NCI-H1092 treated with DMSO at 0.1 percent for 48 hours (cell line): ENCODE measurements at places on chromosomes 7 and 10.

- no peak for DNase-seq
Measured at GRCh38 chr10:43679509-43679908, 30.8 kb upstream of the ZNF32 start.

- peak; percentile 42 for DNase-seq
Measured at GRCh38 chr7:120550494-120551048, 277.6 kb downstream of the KCND2 start.

DNA sequence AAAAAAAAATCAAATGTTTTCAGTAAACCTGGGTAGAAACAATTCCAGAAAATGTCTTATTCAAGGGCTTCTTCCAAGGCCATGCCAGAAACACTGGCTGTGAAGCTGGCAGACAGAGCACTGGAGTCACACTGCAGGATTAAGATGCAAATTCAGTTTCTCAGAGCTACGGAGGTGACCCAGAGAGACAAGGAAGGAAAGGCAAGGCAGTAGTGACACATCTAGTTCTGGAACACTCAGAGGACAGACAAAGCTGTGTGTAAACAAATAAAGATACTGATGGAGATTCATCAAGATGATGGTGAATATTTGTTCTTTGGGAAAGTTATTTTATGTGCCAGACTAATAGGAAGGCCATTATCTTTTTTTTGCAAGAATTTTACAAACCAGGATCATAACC lies 608.3 kb upstream of the C7orf33 start:
- no peak for DNase-seq

GRCh38 chr10:51733057-51733456 lies 33.7 kb upstream of the CSTF2T start:
- no peak for DNase-seq

DNA sequence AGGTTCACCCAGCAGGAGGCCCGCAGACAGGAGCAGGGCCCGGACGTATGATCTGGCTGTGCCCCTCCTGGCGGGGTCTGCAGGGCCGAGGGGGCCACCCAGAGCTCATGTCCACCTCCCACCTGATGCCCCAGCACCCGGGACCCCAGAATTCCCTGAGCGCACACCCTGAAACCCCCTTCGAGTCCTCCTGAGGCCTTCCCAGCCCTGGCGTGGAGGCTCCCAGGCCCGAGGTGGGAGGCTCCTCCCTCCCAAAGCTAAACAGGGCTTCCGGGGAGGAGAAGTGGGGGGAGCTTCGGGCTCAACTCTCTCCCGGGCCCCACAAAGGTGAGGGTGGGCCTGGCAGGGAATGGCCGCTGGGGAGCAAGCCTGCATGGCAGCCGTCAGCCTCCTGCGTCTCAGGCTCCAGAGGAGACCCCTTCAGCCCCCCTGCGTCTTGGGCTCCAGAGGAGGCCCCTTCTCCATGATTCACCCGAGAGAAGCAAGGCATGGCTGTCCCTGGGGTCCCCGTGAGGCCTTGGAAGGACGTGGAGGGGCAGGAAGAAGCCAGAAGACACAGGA lies 30.2 kb downstream of the MICALL2 start:
- DNase-seq = no peak

- no peak for DNase-seq
Measured at GRCh38 chr7:97868788-97869187, 3.4 kb downstream of the ASNS start.

DNA sequence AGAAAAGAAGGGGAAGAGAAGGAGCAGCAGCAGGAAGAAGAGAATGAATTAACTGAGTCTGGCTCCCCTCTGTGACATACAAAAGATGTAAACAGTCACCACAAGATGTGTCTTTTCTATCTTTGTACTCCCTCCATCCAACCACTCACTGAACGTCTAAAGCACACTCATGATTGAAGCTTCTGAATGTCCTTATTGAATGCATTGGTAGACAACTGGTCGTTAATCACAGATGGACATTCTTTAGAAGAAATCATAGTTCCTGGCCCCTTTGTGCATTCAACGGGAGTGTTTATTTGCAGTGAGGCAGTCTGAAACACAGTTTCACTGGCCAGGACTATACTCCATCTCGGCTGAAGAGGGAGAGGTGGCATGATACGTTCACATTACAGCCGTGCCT lies 206.3 kb upstream of the KMT2E start:
- no peak for DNase-seq

DNA sequence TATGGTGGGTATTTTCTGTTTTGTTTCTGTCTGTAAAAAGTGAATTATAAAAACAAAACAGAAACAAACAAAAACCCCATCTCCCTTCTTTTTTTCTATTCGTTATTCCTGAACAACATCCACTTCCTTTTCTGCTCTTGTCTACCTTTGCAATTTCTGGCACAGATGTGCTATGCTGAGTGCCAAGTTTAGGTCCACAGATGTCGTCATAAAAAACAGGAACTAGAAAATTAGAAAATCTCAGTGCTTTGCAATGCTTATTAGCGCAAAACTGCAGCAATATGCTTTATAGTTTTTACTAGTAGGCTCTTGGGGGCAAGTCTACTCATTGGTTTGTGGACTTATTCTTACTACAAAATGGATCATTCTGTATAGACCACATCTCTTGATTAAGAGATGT lies 94.2 kb upstream of the PRKCQ start:
- DNase-seq = no peak

GRCh38 chr10:89283025-89283935 lies 18.6 kb upstream of the IFIT2 start:
- peak; percentile 59 for DNase-seq

- DNase-seq = no peak
Measured at GRCh38 chr10:92149261-92149660, 141.6 kb downstream of the CPEB3 start.

DNA sequence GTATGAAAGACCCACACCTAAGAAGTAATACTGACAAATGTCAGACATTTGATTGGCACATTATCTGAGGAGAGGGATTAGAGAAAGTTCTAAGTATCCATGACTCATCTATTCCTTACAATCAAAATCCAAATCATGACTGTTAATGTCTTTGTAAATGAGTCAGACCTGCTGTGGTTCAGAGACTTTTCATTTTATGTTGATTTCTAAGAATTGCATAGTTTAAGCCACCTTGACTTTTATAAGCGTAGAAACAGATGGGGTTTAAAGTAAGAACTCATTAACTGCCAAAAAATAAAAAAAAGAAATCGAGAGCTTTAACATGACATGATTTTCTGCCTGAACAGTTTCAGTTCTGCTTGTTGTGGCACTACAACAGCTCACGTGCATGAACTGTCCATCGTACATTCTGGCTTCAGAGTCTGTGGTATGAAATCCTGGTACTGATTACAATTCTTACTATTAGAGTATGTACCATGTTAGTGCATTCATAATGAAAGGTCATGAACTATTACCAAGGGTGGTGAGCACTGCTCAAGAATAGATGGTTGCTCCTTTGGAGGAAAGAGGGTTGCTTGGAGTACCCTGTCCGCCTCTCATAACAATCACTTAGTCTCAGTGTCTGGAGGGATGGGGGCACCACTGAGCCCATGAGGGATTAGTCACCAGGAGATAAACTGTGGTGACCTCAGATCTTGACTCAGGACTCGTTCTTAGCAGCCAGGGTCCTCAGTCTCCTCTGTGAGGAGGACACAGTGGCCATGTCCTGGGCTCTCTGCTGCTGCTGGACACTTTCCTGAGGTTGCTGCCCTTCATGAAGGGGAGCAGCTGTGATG lies 42.2 kb downstream of the ACSM6 start:
- no peak for DNase-seq

DNA sequence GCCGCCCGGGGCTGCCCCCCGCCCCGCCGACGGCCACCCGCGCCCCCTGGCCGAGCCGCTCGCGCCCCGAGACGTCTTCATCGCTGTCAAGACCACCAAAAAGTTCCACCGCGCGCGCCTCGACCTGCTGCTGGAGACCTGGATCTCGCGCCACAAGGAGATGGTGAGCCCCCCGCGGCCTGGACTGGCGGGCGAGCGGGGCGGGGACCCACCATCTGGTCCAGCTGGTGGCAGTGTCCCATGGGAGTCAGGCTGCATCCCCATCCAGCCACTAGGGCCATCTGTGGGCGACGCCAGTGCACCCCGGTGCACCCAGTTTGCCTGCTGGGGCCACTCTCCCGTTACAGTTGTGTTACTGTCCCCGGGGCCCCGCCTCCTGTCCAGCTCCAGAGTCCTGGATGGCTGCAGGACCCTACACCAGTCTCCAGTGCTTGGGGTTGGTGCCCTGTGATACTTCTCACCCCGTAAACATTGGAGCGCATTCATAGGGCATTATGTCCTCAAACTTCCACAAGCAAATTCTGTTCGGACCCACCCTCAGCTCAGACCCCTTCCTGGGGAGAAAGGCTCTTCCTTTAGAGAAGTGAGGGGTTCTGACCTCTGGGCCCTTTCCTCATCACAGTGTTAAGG lies 672 bp downstream of the LFNG start:
- DNase-seq = no peak

- DNase-seq = no peak
Measured at GRCh38 chr7:105794741-105795729, 81.4 kb downstream of the ATXN7L1 start.

GRCh38 chr7:122217125-122217524 lies 73.1 kb upstream of the AASS start:
- DNase-seq = no peak
